Breast epithelium (tissue), 4 donors: ENCODE measurements at places on chromosomes 5 and 9. TPM values are rescaled to one million over a fixed set of nuclear protein-coding genes. Genes with fewer than 3 reads are reported as not detected.

- no peak for DNase-seq
Measured at GRCh38 chr5:120306303-120306702, 157.8 kb upstream of the PRR16 start.

- no peak for DNase-seq
Measured at GRCh38 chr9:99210572-99210971, 11.2 kb downstream of the ALG2 start.

- DNase-seq = no peak
Measured at GRCh38 chr9:122132539-122132938, 27.0 kb downstream of the NDUFA8 start.

- no peak for DNase-seq
Measured at GRCh38 chr9:132703336-132703735, 33.1 kb downstream of the GTF3C4 start.

GRCh38 chr5:158246661-158247060 lies 387.7 kb upstream of the CLINT1 start:
- no peak for DNase-seq

- DNase-seq = no peak
Measured at GRCh38 chr5:179802950-179803562, 3.6 kb downstream of the MGAT4B start.

GRCh38 chr5:77550406-77550805 lies 58.3 kb upstream of the WDR41 start:
- DNase-seq = no peak

GRCh38 chr5:56594792-56595191 lies 220.6 kb upstream of the MAP3K1 start:
- DNase-seq = no peak

AFAP1L1 gene
- total RNA-seq = 108 TPM

LAMC3 gene
- 8.5 TPM for total RNA-seq
